ENCODE measurements at places on chromosomes 11 and 22.

DNA sequence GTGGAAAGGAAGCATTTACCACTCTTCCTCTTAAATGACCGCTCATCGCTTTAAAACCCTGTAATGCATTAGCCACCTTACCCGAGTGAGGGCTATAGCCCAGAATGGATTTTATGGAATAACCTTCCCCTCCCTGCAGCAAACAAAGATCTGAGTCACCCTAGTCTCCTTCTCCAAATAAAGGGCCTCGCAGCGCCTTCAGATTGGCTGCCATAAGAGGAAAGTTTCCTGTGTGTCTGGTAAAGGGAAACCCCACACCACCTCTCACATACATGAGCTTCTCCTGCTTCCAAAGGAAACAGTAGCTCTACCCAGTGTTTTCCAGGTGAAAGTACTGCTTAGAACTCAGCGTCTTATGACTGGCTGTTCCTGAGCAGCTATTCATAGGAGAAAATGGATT is 47.8 kb downstream of the PPP2R1B start:
- no peak for DNase-seq

- DNase-seq = no peak
These were observed 1003.7 kb downstream of the BRD1 start for GRCh38 chr22:48823941-48824340.

DNA sequence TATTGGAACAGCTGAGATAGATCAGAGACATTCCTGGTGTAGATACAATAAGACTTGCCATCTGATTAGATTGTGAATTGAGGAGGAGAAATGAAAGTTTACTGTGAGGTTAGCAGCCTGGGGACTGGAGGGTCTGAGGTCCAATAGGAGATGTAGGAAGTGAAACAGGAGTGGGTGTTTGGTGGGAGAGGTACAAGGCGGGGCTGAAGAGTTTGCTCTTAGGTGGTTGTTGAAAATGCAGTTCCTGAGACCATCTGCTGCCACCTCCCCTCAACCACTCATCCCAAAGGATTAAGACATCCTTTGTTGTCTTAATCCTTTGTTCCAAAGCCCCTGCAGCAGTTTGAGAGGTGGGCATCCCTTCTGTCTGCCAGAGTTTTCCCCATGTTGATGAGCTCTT is 14.8 kb downstream of the PIWIL4 start:
- no peak for DNase-seq

DNA sequence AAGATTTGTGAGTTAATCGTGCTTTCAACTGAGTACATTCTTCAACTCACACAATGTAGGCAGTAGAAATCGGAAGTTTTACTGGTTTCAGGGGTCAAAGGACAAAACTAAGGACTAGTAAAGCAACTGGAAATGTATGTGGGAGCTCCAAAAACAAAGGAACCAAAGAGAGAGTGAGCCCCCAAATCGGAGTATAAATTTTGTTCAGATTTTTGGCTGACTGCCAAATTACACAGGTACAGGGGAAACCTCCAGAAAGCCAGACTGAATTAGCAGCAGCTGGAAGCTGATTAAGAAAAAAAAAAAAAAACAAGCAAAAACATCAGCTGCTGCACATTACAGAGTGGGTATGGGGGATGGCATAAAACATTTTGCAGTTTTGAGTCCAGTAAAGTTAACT is 75.2 kb upstream of the GNAZ start:
- no peak for DNase-seq

GRCh38 chr11:95922099-95922498 is 1.8 kb downstream of the MTMR2 start:
- no peak for DNase-seq

- no peak for DNase-seq
These were observed 2.4 kb upstream of the ARHGEF12 start for GRCh38 chr11:120333801-120334200.

DNA sequence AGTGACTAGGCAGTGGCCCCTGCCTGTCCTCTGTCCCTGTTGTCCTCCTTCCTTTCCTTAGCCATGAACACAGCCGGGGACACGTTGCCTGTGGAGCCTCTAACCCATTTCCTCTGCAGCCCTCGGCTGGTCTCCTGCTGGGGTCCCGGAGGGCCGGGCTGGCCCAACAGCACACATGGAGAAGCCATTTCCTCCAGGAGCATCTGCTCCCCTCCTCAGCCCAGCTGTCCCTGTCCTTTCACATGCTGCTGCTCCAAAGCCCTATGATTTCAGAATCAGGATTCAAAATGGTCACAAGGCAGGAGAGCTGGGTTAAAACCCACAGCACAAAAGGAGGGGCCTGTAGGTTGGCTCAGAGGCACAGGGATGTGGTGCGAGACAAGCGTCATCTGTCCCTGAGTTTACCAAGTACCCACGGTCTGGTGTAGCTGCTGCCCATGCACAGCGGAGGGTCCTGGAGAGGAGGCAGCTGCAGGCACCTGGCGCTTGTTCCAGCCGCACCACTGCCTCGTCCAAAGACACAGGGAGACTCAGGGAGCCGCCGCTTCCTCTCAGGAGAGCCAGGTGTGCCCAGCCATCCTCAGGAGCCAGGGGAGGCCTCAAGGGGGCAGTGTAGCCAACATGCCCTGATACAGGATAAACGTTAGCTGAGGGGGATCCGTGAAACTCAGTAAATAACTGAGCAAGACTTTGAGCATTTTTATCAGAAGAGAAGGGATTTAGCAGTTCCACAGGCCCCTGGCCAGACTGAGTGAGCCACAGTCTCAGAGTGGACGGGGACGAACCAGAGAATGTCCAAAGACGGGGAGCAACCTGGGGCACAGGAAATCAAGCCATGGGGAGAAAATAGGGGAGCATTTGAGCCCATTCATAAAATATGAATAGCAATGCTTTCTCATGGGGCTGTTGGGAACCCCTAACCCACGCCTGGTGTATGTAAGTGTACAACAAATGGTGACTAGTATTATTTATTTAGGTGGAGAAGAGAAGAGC is 3.9 kb upstream of the VSIG10L2 start:
- DNase-seq = peak; percentile 88
